ENCODE measurements at places on chromosomes 11 and 22. TPM values are rescaled to one million over a fixed set of nuclear protein-coding genes. Genes with fewer than 3 reads are reported as not detected.

DNA sequence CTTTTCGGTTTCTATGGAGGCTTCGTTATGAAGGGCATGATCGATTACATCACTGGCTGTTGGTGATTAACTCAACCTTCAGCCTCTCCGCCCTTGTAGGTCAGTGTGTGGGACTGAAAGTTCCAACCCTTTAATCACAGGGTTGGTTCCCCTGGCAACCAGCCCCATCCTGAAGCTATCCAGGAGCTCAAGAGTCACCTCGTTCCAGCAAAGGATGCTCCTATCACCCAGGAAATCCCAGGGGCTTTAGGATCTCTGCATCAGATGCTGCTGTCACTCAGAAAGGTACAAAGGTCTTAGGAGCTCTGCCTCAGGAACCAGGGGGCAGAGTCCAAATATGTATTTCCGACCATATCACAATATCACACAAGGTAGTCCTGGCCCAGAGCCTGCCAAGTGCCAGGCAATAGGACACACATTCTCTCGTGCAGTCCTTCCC lies 123.5 kb upstream of the PARVA start:
- no peak for DNase-seq

DNA sequence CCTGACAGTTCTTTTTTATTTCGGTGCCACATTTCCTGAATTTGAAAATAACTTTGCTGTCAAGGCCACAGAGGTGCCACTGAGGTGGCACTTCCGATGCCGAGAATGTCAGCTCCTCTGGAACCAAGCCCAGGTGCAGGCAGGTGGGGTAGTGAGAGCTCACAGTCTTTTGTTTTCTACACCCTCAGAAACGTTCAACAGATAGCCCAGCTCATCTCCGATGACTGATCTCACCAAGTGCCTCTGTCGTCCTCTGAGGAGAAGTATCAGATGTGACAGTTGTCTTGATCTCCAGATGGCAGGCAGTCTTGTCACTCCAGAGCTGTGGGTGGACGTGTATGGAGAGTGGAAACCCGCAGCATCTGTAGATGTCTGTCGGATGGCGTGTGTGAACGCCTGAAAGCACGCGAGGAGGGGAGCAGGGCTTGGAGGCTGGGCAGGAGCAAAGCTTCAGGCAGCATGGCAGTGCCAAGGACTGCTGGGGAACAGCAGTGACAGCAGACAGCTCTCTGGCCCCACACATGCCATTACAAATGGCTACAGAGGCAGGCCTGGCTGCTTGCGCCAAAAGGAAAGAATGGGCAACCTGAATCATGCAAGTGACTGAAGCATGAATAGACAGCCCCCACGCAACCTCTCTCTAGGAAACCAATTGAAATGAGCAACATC lies 877.0 kb downstream of the OPCML start:
- DNase-seq, result no peak

- DNase-seq, result no peak
Observed at GRCh38 chr11:125233736-125234275, 69.3 kb downstream of the PKNOX2 start.

- no peak for DNase-seq
Observed at GRCh38 chr22:49807129-49807528, 20.5 kb downstream of the BRD1 start.

- no peak for DNase-seq
Observed at GRCh38 chr11:13702071-13702470, 33.6 kb downstream of the FAR1 start.

DNA sequence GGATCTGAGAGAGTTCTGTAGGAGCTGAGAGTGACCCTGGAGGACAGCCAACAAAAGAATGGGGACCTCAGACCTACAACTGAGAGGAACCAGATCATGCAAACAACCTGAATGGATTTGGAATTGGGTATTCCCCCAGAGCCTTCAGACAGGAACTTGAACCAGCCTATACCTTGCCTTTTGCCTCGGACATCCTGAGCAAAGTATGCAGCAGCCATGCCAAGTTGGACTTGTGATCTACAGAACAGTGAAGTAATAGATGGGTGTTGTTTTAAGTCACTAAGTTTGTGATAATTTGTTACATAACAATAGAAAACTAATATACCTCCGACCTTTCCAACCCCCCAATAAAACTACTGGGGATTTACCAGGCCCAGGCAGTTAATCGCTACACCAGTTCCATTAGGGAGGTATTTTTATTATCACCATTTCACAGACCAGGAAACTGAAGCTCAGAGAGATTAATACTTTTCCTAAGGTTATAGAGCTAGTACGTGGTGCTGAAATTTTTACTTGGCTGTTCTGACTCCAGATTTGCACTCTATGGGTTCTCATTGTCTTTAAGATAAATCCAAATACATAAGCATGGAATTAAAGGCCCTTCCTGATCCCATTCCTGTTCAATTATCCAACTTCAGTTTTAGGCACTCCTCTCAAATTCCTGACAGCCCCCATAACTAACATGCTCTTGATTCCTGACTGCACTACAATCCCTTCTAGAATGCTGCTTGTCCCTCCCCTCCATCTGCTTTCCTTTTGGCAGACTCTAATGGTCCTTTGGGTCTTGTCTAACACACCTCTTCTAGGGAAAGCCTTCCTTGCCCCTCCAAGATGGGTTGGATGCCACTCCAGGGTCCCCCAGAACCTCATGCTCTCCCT lies 1.7 kb upstream of the RASSF10 start:
- DNase-seq, result no peak

DNA sequence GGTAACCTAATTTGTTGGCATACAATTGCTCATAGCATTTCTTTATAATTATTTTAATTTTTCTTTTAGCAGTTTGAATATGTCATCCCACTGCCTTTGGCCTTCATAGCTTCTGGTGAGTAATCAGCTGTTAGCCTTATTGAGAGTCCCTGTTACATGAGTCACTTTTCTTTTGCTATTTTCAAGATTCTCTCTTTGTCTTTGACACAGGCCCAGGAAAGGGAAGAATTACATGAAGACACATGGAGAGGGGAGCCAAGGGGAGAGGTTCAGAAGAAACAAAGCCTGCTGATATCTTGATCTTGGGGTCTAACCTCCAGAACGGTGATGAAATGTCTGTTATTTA lies 418.2 kb downstream of the METTL15 start:
- DNase-seq, result no peak

GRCh38 chr22:50170453-50171318 lies at the start of gene PANX2:
TSS of gene PANX2 (plus strand) at chr22:50170731. CDS start at chr22:50170731, 0 bp downstream.
- no peak for DNase-seq

GRCh38 chr11:27094120-27094519 lies 53.5 kb downstream of the BBOX1 start:
- no peak for DNase-seq

- DNase-seq, result no peak
Observed at GRCh38 chr11:22787551-22788162, 41.9 kb downstream of the SVIP start.

DNA sequence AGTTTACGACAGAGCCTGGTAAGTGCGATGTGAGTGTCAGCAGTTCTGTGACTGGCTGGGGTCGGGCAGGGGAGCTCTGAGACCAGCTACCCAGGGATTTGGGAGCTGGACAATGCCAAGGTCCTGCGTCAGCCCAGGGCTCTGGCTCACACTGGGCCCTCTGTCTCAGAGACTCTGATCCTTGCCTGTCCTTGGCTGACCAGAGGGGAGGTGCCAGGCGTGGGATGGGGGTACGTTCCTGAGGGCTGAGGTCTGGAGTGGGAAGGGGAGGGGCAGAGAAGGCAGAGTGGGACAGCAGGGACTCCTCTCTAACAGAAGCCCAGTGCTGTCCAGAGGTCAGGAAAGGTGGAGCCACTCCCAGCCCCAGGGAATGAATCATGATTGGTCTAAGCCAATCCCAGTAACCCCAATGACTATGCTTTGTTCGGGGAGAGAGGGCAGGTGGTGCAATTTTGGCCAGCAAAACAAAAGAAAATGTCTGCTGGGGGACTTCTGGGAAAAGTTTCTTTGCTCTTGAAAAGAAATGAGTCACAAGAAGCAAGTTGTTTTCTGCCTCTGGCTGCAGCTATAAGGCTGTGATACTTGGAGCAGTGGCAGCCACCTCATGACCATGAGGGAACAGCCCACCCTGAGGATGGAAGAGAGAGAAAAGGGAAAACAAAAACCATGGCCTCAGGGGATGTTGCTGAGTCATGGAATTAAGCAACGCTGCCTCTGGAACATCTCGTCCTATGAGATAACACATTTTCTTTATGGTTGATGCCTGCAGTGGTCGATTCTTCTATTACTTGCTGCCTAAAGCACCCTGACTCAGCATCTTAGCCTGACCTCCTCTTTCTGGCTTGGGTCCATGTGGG lies 108.3 kb downstream of the CHST1 start:
- no peak for DNase-seq

DNA sequence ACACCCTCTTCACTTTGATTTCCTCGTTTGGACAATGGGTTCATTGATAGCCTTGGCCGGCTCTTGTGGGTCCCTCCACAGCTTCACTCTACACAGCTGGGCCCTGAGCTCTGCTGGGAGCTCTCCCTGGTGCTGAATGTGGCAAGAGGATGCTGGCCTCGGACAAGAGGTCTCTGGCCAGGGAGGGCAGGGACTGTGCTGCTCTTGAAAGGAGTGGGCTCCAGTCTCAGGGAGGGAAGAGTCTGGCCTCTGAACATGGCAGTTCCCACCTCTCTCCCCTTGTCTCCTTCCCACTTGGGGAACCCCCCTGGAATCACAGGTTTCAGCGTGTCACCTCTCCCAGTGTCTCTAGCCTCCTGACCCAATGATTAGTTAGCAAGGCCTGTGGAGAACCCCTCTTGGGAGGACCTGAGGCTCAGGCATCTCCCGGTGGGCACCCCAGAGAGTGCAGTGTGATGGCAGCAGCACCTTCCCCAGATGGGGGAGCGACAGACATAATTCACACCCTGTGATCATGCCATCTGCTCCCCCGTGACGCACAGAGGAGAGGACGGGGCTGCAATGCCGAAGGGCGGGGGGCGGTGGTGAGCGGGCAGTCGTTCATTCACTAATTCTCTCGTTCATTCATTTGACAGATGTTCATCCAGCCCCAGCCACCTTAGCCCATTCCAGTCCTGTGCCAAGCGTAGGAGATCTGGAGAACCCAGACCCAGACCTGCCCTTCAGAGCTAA lies 2.8 kb upstream of the CABP7 start:
- DNase-seq, result peak; percentile 72

DNA sequence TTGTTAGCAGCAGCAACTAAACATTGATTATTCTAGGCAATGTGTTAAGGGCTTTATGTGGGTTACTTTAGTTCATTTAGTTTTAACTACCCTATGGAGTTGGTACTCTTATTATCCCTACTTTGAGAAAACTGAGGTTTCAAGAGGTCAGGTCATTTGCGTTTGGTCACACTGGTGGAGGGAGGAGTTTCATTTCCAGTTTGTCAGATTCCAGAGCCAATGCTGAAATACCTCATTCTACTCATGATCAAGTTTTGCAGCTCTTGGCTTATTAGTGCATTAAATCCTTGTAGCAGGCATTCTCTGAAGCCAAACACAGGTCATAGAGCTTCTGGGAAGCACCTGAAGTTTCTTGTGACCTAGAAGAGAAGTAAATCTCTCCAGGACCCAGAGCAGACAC lies 24.1 kb upstream of the POGLUT3 start:
- no peak for DNase-seq

- no peak for DNase-seq
Observed at GRCh38 chr11:8234425-8234821, 29.3 kb downstream of the LMO1 start.

GRCh38 chr11:13207665-13208594 lies 69.7 kb upstream of the BMAL1 start:
- no peak for DNase-seq

GRCh38 chr11:45451766-45452440 lies 165.8 kb upstream of the SYT13 start:
- DNase-seq, result no peak

GRCh38 chr11:4546878-4547277 lies 1.9 kb downstream of the OR52M1 start:
- DNase-seq, result no peak

DNA sequence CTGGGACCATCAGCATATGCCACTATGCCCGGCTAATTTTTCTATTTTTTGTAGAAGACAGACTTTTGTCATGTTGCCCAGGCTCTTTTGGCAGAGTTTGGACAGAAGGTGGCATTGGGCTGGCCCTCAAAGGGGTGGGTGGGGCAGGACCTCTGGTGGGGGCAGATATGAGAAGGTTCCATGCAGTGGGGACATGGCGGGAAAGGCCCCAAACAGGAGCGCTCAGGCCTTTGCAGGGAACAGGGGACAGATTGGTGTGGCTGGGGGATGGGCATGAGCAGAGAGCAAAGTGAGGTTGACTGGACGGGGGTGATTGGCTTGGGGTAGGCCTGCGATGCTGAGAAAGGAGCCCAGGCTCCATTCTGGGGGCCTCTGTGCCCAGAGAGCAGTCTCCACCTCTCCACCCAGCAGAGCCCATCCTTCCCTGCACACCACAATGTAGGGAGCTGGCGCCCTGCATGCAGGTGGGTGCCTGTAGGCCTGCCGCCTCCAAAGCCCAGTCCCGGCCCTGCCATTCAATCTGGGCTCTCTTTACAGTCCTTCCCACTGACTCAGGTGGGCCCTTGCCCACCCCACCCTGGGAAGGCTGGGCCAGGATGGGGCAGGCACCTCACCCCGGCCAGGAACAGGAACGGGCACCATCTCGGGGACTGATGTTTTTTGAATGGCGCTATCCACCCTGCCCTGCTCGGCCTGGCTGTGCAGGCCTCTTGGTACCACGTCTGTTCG lies 98.7 kb downstream of the MORC2 start:
- DNase-seq, result peak; percentile 72

- DNase-seq, result no peak
Observed at GRCh38 chr11:2534134-2534956, 89.5 kb downstream of the KCNQ1 start.

GRCh38 chr11:82978422-82979099 lies 77.0 kb downstream of the DDIAS start:
- no peak for DNase-seq

DNA sequence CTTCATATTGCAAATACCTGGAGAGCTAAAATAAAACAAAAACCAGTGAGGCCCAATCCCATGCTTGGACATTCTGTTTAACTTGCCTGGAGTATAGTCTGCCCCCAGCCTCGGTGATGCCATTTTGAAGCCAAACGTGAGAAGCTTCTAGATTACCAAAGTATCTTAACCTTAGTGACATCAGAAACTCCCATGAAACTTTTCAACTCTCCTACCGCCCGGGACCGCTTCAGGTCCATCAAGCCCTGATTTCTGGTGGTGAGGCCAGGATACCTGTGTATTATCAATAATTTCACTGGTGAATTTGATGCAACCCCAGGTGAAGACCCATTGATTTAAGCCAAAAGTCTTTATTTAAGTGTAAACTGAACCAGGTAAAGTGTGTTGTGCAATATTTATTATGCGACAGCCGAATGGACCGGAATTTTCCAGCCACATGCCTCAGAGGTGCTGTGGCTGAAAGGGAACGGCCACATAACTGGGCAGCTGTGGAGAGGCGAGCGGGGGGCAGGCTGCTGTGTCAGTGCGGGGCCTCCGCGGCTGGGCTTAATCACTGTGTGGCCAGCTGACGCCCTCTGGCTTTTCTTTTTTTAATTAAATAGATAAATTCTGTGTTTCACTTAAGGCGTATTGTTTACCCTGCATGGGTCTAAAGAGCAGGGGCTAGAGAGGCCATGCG lies 385.5 kb upstream of the B3GAT1 start:
- no peak for DNase-seq

Gene LYVE1
- total RNA-seq, result 34.1 TPM

Gene GLYATL1
- total RNA-seq, result 64.9 TPM

Gene CREB3L1
- 1.3 TPM for total RNA-seq

Gene CABP7
- not detected for total RNA-seq

Gene HPS5
- total RNA-seq, result 15.7 TPM

Gene APOBEC3A
- 8.7 TPM for total RNA-seq

Gene SLC22A8
- not detected for total RNA-seq

Gene ROBO3
- total RNA-seq, result 1.2 TPM

Gene OR52N4
- not detected for total RNA-seq

Gene SLC37A2
- 12.3 TPM for total RNA-seq

Gene MYOD1
- total RNA-seq, result not detected

Gene LRRC75B
- 8.5 TPM for total RNA-seq

Gene KDM4D
- total RNA-seq, result 0.23 TPM
